Dermis microvascular lymphatic vessel endothelial cell (primary cell): ENCODE measurements at places on chromosomes 4 and X. TPM values are rescaled to one million over a fixed set of nuclear protein-coding genes. Genes with fewer than 3 reads are reported as not detected.

SHOX gene
- total RNA-seq: not detected in 2 replicates

GRCh38 chr4:4330794-4331193 lies 40.7 kb downstream of the ZBTB49 start:
- no peak for DNase-seq

DNA sequence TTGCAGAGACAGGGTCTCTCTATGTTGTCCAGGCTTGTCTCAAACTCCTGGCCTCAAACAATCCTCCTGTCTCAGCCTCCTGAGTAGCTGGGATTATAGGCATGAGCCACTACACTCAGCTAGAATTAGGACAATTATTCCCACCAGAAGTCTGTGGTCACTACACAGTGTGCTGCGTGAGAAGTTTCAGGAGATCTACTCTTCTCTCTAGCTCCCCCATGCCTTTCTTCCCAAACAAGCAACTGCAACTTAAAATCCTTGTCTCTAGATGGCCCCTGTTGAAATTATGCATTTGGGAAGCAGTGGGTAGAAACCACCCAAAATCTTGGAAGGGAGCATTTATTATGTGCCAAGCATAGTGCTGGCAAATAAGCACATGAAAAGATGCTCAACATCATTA lies 21.1 kb upstream of the MAP7D3 start:
- no peak for DNase-seq

TBC1D9 gene
- total RNA-seq: 47.2 and 68.8 TPM in 2 replicates
